Mammary epithelial cell (primary cell): ENCODE measurements at places on chromosomes 13 and 19. TPM values are rescaled to one million over a fixed set of nuclear protein-coding genes. Genes with fewer than 3 reads are reported as not detected.

DNA sequence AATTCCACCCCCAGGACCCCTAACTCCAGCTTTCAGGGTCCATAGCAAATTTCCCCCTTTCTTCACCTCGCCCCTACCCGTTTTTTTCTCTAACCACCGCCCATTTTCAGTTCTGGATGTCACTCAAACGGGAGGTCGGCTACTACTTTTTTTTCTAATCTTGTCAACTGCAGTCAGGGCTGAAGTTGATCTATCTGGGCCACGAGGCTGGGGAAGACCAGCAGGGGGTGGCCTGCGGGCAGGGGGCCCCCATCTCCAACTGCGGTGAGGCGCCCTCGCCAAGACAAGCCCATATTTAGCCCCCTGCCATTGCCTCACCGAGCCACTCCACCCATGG is 748 bp downstream of the LHFPL6 start:
- no peak for DNase-seq

GRCh38 chr13:46656786-46657185 is 103.8 kb downstream of the LRCH1 start:
- no peak for DNase-seq

Gene SF3A2
- total RNA-seq, result 60.3 and 68.9 TPM in 2 replicates

DNA sequence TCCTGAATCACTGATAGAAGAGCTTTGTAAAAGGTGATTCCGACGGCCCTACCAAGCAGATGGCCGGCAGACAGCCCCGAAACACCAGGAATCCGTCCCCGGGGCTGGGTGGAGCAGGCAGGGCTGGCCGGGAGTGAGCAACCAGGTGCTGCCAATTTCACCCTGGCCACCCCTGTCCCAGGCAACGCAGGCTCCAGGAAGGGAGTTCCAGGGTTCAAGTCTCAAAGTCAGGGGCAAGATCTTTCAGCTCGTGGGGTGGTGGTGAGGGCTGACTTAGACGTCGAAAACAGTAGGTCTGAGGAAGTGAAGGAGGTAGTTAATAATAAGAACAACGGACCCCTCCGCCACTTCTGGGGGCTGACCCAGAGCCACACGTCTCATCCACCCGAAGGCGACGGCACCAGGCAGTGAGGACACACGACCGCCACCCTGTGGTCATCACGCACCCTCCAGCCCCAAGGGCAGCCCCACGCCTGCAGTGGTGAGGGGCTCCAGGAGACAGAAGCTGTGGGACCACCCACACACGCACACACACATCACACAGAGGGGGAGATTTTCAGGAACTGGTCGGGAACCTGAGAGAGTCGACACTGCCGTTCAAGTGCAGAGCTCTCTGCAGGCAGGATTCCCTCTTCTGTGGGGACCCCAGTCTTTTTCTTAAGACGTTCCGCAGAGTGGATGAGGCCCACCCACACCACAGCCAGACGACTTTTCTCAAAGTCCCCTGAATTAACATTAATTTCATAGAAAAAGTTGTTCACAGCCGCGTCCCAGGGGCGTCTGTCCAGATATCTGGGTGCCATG is 67.2 kb downstream of the SPACA7 start:
- DNase-seq, result no peak

Gene ICAM4
- total RNA-seq, result 1.1 and 1.2 TPM in 2 replicates

Gene KLC3
- total RNA-seq, result 39.3 and 55.3 TPM in 2 replicates

DNA sequence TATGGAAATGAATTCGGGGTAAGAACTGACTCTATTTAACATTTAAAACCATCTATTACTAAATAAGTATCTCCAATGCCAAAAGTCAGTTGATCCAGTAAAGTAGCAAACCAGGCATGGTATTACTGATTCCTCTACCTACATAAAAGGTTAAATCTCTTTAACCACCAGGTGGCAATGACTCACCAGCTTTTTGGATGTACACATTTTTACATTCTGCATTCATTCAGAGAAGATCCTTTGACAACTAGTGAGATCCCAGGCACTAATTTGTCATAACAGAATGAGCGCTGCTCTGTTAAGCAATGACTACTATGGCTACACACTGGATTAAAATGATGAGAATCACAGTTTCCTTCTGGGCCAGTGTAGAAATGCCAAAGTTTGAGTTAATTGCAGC is 329.8 kb upstream of the GPC6 start:
- DNase-seq, result peak; percentile 58

Gene FGF21
- total RNA-seq, result 0.88 TPM in 1 of 2 replicates, not detected in the other

Gene LRRC63
- not detected in 2 replicates for total RNA-seq
